Stimulated activated naive CD4-positive, alpha-beta T cell treated with Interleukin-2 at 50 U/mL for 16 hours (primary cell): ENCODE measurements at places on chromosomes 3 and 15.
A peak's percentile ranks its signal among the peaks of the same experiment; 100 is the strongest.

DNA sequence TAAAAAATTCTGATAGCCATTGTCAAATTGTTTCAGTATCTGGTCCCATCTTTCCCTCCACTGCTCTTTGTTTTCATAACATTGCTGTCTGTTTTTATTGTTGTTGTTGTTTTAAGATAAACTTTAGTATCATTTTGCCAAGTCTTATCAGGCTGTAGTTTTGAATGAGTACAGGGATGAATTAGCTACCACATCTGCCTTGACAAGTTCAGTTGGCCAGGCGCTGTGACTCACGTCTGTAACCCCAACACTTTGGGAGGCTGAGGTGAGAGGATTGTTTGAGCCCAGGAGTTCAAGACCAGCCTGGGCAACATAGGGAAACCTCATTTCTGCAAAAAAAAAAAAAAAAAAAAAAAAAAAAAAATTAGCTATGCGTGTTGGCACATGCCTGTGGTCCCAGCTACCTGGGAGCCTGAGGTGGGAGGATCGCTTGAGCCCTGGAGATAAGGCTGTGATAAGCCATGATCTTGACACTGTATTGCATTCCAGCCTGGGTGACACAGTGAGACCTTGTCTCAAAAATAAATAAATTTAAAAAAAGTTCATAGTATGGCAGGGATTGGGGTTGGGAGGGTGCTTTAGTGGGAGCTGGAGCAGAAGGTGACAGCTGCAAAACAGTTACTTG is 8.3 kb upstream of the ANKDD1A start:
- no peak for DNase-seq

DNA sequence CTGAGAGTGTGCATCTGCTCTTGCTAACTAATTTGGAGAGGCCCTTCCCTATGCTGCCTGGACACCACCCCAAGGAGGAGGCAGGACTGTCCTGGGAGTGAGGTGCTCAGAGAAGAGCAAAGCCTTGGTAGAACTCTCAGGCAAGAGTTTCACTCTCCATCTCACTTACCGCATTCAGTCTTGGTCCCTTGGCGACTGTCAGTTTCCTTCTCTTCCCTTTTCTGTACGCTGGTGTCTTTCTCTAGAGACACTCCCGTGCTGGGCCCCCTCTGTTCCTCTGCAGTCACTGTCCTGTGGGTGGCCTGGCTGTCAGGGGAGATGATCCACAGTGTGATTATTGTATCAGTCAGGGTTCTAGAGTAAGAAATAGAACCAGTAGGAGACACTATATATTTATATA is 44.0 kb downstream of the IDH2 start:
- DNase-seq, result no peak

DNA sequence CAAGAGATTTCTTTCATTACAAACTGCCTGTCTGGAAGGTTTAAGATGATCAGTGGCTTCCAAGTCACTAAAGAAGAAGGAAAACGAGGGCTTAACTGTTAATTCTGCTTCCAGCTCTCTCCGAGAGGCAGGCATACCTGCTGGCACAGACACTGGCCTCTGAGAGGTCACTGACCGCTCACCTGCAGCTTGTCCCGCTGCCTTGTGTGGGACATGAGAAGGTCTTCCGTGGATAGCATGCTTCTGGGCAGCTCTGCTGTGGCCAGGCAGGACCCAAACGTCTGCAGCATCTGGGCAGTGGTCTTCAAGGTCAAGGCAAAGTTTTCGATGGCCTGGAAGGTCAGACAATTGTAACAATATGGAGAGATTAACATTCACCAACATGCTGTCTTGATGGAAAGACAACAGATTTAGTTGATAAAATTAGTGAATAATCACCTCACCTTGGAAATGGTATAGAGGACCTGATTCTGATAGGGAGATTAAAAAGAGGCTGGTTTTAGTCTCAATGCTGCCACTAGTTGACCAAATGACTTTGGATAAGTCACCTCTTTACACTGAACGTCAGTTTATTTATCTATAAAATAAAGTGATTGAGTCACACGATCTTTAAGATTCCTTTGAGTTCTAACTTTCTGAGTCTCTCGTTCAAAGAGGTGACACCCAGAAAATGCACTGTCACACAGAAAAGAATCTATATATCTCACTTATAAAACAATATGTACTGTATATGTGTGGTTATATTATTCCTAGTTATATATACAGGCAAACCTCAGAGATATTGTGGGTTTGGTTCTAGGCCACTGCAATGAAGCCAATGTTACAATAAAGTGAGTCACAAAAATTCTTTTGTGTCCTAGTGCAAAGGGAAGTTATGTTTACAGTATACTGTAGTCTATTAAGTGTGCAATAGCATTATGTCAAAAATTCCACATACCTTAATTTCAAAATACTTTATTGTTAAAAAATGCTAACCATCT is 65.1 kb downstream of the B3GNT5 start:
- DNase-seq, result no peak

- DNase-seq, result no peak
These were observed 22.8 kb upstream of the C2CD4B start for GRCh38 chr15:62187910-62188309.

- DNase-seq, result no peak
These were observed 6.2 kb upstream of the MEIS2 start for GRCh38 chr15:37106490-37107001.

DNA sequence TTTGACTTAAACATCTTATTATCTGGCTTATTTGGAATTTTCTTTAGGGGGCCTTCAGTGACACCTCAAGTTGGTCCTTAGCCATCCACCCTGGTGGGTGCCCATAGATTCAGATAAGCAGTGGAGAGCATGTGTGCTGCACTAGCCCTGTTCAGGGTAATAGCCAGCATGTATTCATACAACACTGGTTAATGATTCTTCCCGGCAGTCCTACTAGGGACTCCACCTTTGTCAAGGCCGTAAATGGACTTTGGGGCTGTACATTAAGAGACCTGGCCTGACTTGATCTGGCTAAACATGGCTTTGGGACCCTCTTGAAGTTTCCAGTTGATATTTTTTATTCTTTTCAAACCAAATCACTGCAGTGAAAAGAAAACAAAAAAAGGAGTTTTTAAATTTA is 125.8 kb downstream of the PTPRG start:
- DNase-seq, result no peak

DNA sequence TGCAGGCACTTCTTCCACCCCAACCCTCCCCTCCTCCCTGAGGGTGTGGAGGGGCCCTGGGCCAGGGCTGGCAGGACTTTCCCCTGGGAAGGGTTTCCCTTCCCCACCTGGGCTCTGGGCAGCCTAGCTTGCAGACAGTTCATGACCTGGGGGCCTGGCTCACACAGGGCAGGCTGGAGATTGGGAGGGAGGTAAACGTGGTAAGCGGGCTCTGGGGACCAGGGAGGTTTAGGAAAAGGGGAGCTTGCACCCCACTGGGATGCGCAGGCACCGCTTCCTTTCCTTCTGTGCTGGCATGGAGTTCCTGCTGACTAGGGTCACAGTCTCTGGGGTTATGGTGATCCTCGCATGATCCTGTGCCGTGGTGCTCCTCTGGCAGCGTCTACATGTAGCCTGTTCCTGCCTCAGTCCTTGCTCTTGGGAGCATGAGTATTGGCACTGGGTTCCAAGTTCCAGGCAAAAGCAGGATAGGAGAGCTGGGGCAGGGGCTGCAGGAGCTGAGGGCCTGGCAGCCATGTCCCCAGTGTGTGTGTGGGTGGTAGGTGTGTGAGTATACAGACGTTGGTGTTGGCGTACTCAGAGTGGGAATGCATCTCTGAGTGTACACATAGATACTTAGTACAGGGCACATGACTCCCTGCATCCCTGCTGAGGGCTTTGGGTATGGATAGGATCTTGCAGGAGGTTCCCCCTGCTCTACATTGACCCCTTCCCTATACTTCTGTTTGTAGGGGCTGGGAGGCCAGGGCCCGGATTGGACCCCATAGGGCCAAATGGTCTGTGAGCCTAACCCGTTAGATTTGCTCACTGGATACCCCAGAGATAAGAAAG is 6.9 kb downstream of the GLYCTK start:
- no peak for DNase-seq

- peak; percentile 19 for DNase-seq
These were observed 6.0 kb downstream of the CTSH start for GRCh38 chr15:78938658-78939488.

- DNase-seq, result no peak
These were observed 6.3 kb downstream of the TBL1XR1 start for GRCh38 chr3:177190756-177191681.

GRCh38 chr3:103899328-103899727 is 1464.5 kb downstream of the ZPLD1 start:
- DNase-seq, result no peak

DNA sequence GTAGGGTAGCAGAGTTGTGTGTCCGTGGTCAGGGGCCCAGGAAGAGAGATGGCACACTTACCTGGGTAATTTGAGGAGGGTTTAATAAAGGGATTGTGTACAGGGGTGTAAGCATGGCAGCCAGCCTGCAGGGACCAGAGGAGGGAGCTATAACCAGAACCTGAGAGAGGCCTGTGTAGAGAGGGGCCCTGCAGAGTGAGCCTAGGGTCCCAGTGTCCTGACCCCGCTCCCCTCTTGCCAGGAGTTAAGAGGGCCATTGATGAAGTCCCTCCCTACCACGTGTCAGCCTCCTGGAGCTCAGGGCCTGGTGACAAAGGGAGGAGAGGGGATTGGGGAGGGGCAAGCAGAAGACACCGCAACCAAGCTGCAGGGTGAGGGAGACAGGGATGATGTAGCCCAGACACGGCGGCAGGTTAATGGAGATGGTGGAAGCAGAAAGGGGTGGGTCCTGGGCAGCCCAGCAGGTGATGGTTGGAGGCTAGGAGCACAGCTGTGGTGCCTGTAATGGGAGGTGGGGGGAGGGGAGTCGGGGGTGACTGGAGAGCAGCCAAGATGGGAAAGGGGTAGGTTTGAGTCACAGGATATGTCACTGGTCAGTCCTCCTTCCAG is 165.4 kb upstream of the TOPAZ1 start:
- no peak for DNase-seq

DNA sequence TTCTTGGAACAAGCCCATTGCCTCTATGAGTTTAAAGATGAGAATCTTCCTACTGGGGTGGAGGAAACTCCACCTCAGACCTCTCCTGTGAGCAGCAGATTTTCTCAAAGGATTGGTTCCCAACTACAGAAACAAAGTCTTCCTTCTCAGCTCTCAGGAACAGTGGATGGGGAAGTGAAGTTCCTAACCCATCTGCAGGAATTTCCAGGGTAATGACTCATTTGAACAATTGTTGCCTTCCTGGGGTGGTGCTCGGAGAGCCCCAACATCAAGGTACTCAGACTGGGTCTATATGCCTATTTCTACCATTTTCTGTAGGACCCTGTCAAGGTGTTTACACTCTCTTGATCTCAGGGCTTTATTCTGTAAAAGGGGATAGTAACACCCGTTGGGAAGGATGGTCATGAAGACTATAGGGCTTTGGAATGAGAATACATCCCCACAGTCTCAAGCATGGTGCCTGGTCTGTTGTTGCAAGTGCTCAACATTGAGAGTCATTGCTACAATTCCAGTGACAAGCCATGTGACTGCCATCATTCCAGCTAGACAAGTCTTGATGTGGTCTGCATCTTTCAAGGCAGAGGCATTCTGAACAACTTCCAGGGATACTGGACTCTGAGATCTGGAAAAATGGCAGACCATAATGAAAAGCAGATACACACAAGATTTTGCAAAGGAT is 33.0 kb downstream of the TRIM42 start:
- DNase-seq, result no peak

GRCh38 chr15:88636654-88637053 is 2.2 kb upstream of the ISG20 start:
- no peak for DNase-seq

DNA sequence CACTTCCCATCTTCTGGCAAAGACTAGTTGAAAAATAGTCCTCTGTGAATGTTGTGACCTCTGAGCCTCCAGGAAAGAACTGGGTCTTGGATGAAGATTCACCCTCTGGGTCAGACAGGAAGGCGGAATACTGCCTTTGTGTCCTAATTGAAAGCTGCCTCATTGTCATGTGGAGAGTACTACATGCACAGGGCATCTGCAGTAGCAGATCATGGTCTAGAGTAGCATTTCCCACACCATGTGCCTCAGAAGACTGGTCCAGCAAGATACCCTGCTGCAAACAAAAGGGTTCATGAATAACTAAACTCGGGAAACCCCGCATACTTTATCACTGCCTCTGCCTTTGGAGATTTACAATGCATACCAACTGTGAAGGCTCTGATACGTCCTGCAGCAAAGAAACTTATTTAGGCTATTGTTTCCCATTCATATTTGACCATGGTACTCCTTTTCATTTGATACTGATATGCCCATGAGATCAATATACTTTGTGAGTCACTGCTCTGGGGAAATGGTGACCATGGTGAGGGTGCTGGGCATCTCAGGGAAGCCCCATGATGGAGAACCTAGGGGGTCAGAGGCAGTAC is 22.7 kb downstream of the IRAK2 start:
- DNase-seq, result no peak
